ENCODE measurements at places on chromosomes 3 and 15.
A peak's percentile ranks its signal among the peaks of the same experiment; 100 is the strongest.

GRCh38 chr3:174192471-174192870 lies 666.7 kb upstream of the NAALADL2 start:
- no peak for DNase-seq

GRCh38 chr3:181558870-181559269 lies 152.9 kb upstream of the SOX2 start:
- no peak for DNase-seq

DNA sequence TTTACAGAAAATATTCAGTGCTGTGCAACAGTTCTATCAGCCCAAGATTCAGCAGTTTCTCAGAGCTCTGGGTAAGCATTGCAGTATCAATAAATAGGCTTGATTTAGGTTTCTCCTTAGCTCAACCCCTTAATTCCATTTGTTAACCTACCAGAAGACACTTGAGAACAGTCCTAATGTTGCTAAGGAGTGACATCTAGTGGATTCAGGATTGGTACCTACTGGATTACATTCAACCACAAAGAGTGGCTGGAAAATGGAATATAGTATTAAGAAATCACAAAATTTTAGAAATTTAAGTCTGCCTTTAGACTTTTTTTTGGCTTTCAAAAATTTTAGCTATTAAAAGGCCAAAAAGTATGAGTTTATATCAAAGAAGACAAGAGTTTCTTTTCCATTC lies 34.7 kb downstream of the POLG start:
- DNase-seq: no peak

GRCh38 chr3:78809966-78810365 lies 957.8 kb downstream of the ROBO1 start:
- no peak for DNase-seq

GRCh38 chr3:113035387-113035982 lies 44.7 kb downstream of the GTPBP8 start:
- DNase-seq: peak; percentile 65

- no peak for DNase-seq
These were observed 147.2 kb upstream of the TPM1 start for GRCh38 chr15:62895139-62895866.

DNA sequence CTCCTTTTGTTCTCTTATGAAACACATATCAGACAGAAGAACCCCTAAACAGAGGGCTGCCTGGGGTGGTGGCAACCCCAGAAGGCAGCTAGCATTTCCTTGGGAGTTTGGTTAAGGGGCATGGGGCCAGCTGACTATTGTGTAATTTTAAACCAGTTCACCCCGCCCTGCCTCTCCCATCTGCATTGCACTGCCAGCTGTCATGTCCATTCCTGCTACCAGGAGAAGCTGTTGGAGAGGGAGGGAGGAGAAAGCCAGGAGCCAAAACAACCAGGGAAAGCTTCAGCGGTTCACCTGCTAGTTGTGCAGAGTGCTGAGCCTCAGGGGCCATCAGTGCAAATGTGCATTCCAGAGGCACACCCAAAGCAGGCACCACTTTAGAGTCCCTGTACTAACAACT lies 47.6 kb upstream of the ATP1B3 start:
- DNase-seq: no peak

DNA sequence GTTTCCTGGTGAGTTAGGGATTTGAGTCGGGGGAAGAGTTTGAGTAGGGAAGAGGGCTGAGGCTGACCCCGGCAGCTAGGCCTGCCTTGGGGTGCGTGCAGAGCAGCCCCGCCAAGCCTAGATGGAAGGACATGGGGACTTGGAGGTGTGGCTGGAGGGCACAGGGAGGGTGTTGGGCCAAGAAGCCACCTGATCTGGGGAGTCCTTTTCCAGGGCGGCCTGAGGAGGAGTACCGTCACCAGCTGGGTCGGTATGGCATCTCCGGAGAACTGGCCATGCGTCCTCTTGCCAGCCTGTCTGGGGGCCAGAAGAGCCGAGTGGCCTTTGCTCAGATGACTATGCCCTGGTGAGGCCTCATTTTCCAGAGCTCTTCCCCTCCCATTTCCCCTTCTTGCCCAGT lies 6.9 kb downstream of the ABCF3 start:
- DNase-seq: no peak

DNA sequence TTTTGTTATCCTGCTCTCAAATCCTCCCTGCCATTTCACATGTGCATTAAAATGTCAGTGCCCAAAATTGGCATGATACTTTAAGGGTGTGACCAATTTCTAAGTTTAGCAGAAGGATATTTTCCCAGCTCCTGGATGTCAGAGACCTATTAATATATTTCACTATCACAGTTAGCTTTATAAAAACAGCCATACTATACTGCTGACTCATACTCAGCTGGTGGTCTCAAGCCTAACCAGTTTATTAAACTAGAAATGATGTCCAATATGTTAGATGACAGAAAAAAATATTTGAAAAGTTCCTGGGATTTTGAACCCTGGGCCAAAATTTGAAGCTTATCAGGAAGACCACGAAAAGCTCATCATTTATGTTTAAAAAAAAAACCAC lies 60.9 kb upstream of the ZNF280D start:
- DNase-seq: no peak

DNA sequence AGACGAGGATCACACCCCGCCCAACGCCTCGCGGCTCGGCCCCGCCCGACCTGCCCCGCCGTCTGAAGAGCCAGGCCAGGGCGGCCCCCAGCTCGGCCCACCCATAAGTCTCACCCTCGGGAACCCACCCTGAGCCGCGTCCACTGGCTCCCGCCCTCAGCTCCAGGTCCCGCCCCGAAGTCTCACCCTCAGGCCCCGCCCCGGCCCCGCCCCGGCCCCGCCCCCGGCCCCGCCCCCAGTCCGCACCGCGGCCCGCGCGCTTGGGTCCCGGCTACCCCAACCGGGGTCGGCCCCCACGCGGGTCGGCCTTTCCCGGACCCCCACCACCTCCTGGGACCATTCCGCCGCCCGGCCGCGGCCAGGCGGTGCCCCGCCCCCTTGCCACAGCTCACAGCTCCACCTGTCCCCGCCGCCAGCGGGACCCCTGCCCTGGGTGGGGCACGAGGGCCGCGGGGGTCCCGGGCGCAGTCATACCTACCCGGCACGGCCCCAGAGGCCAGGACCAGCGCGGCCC lies 489 bp downstream of the CSPG5 start:
- peak; percentile 16 for DNase-seq

- no peak for DNase-seq
These were observed 22.7 kb upstream of the IREB2 start for GRCh38 chr15:78415284-78415683.

GRCh38 chr15:79051029-79051428 lies 39.6 kb downstream of the RASGRF1 start:
- DNase-seq: no peak

DNA sequence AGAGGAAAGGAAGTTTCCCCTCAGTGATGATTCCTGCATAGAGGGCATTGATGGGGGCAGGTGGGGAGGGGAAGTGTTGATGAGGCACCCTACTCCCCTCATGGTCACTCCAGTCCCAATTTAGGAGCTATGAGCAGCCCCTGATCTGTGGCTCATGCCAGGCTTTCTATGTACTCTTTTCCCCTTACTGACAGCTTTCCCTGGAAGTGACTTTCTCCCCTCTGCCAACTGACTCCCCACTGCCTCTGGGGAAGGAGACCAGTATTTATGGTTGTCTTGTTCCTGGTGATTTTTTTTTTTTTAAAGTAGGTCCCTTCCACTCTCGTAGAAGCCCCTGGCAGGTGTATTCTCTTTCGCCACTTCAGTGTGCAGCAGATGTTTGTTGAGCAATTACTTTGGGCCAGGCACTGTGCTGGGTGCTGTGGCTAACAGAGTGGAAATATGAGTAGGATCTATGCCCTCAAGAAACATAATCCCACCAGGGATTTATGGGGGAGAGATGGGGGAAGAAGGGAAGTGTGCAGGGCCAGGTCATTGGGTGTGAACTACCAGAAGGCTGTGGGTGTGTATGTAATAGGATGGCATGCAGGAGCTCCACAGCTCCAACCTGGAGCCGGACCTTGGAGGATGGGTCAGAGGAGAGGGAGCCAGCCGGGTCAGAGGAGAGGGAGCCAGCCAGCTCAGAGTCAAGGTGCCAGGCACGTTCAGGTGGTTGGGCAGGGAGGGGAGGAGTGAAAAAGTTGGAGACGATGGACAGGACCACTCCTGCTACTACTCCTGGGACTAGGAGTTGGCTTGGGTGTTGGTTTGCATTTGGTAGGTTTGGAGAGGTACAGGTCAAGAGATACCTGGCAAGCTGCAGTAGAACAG lies 3.5 kb downstream of the SMAD6 start:
- DNase-seq: no peak

GRCh38 chr3:23659274-23659673 lies 146.5 kb upstream of the UBE2E1 start:
- no peak for DNase-seq

DNA sequence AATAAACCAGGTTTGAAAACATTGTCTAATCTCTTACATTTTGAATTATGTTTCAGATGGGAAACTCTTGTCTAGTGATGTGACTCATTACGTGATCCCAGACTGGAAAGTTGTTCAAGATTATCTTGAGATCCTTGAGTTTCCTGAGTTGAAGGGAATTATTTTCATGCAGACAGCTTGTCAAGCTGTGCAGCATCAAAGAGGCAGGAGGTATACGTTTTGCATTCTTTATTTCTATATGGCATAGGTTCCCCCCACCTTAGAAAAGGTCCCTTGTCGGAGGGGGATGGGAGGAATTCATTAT lies 1.5 kb downstream of the DIS3L start:
- no peak for DNase-seq

GRCh38 chr15:88656760-88657221 lies 18.0 kb downstream of the ISG20 start:
- no peak for DNase-seq

DNA sequence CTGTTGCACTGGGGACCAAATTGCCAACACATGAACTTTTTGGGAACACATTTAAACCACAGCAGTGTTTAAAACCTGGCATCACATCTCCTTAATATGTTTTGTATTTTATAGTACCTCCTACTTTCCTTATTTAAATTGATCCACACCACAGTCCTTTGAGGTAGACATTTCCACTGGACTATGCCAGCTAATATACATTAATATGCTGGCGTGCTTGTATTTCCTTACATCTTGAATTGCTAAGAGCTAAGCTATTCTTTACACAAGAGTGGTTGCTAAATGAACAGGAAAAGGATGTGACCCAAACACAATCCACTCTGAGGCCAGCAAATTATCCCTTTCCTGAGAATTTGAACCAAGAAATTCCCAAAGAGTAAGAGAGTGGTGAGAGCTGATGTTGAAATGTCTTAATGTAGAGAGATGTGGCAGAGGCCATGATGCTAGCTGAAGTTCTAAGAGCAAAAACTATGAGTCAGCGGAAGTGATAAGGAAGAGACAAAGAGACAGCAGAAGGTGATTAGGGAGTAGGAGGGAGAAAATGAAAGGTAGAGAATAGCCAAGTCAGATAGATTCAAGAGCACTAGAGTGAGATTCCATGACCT lies 131.2 kb downstream of the CD47 start:
- no peak for DNase-seq

GRCh38 chr15:90286678-90287077 lies 21.2 kb downstream of the NGRN start:
- peak; percentile 50 for DNase-seq

DNA sequence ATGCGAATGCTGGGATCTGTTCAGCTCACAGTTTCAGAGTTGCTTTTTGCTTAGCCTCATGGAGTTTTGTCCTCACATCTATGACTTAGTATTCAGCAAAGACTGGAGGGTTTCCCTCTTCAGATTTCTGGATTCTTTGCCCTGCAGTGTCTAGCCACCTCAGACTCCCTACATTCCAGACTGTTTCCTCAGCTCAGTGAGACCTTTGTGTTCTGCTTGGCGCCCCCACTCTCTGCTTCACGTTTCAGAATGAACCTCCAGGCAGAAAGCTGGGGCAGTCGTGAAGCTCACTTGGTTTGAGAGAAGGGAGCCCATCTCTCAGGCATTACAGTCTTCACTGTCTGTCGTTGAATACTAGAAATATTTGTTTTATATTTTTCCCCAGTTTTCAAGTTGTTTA lies 118.1 kb downstream of the CACNA1D start:
- DNase-seq: no peak

GRCh38 chr3:75303741-75304140 lies 360.4 kb upstream of the FRG2C start:
- DNase-seq: no peak

DNA sequence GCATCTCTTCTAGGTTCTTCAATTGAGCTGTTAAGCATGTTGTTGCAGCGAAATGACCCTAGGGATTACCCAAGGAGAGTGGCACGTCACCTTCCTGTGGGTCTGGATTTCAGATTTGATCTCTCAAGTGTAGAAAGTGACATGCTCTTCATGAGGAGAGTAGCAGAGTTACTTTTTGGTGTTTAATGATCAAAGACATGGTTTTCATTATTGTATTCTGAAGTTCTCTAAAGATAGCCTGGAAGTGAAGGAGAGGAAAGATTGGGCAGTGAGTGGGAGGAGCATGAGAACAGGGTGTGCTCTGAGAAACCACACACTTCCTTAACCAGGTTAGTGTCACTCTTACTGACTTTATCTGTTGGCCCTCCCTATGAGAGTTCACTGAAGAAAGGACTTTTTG lies 153.6 kb downstream of the AKAP13 start:
- peak; percentile 32 for DNase-seq

DNA sequence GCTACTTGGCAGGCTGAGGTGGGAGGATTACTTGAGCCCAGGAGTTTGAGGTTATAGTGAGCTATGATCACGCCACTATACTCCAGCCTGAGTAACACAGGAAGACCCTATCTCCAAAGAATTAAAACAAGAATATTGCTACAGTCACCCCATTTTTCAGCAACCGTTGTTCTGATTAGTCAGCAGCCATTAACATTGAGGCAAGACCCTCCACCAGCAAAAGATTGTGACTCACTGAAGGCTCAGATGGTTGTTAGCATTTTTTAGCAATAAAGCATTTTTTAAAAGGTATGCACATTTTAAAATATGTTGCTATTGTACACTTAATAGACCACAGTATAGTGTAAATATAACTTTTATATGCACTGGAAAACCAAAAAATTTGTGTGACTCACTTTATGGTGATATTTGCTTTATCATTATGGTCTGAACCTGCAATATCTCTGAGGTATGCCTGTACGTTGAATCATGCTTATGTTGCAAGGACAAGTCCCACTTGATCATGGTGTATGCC lies 492.6 kb downstream of the SQOR start:
- DNase-seq: no peak

- DNase-seq: peak; percentile 56
These were observed 42.9 kb upstream of the PLCL2 start for GRCh38 chr3:16841904-16842271.

- DNase-seq: no peak
These were observed 58.7 kb downstream of the CRTC3 start for GRCh38 chr15:90588427-90588826.

DNA sequence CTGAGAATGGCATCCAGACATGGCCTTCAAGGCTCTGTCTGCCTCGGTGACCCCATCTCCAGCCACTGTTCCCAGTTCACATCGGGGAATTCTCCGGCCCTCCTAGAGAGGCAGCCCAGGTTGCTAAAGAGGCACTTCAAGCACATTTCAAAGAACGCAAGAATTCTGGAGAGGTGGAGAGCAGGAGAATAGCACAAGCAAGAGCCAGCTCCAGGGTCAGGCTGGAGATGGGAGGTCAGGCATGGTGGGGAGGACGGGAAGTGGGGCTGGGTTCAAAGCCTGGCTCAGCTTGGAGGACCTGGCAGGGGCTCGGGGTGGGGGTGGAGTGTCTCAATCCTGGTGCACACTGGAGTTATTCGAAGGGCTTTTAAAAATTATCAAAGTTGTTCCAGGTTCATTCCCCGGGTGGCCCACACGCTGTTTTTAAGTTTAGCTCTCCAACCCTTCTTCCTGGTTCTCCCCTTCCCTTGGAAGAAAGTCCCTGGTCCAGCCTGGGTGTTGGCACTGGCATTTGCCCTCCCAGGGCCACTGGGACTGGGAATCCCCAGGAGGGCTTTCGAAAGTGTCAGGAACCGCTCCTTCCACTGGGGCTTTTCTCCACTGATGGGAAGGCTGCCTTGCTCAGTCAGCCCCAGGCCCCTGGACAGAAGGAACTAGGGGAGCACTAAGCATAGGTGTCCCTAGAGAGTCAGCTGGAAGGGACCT lies 35.8 kb downstream of the ZNF710 start:
- DNase-seq: no peak

Data from CD4-positive, alpha-beta T cell treated with Interleukin-15 for 4 hours (primary cell).